ENCODE measurements at places on chromosomes 7 and 10.

DNA sequence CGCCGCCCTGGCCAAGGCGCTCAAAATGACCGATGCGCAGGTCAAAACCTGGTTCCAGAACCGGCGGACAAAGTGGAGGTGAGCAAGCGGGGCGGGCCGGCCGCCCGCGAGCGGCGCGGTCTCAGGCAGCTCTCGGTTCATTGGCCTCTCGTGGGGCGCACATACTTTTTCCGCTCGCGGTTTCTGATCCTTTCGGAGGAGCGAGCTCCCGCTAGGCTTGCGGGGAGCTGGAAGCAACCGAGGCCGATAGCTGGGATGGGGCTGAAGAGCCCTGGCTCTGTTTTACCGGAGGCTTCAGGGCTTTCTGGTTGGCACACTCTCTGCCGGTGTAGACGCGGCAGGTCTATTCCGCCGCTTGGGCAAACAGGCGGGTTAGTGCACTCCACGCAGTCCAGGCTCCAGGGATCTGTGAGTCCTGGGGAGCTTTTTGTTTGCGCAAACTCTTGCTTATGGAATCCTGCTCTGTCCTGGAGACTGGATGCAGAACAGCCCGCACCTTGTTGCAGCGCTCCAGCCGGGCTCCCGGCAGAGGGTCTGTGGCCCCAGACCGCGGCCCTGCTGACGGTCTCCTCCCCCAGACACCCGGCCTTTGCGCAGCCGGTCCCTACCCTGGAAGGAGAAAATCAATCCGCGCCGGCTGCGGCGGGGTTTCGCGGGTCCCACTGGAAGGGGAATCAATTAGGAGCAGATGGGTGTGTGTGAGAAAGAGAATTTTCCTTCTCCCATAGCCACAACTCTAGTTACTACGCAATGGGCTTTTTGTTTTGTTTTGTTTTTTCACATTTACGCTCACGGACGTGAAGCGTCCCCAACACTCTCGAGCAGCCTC is 3.4 kb downstream of the TLX1 start:
- no peak for DNase-seq

DNA sequence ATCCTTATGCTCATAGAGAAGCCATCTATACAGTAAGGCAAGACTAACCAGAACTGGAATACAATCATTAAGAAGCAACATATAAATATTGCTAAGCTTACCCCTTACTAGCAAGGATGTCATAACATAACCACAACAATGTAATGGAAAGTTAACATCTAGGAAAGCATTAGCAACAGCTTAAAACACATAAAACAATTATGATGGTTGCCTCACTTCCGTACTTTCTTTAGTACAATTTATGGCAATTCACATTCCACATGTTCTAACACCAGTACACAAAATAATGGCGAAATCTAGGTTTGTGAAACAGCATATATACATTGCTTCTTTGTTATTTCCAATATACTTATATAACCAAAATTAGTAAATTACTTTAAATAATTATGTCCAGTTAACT is 195.0 kb downstream of the AHR start:
- no peak for DNase-seq

GRCh38 chr10:130743751-130744271 is 567.7 kb downstream of the TCERG1L start:
- DNase-seq = no peak

GRCh38 chr10:16845248-16845647 is 28.0 kb upstream of the RSU1 start:
- DNase-seq = no peak

DNA sequence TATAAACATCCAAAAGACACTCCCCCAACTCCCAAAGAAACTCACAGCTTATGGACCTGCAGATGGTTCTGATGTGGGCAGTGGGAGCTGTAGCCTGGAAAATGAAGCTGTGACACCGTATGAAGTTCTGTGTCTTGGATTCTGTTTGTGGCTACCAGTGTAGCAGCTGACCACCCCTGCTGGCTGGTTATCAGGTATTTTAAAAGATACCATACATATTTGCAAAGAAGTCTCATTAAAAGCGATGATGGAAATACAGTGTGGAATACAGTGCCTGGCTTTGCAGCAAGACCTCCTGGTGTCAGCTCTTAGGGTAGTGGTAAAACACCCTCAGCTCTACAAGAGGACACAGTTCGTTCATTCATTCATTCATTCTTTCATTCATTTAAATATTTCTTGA is 194.3 kb upstream of the PRKCQ start:
- no peak for DNase-seq

DNA sequence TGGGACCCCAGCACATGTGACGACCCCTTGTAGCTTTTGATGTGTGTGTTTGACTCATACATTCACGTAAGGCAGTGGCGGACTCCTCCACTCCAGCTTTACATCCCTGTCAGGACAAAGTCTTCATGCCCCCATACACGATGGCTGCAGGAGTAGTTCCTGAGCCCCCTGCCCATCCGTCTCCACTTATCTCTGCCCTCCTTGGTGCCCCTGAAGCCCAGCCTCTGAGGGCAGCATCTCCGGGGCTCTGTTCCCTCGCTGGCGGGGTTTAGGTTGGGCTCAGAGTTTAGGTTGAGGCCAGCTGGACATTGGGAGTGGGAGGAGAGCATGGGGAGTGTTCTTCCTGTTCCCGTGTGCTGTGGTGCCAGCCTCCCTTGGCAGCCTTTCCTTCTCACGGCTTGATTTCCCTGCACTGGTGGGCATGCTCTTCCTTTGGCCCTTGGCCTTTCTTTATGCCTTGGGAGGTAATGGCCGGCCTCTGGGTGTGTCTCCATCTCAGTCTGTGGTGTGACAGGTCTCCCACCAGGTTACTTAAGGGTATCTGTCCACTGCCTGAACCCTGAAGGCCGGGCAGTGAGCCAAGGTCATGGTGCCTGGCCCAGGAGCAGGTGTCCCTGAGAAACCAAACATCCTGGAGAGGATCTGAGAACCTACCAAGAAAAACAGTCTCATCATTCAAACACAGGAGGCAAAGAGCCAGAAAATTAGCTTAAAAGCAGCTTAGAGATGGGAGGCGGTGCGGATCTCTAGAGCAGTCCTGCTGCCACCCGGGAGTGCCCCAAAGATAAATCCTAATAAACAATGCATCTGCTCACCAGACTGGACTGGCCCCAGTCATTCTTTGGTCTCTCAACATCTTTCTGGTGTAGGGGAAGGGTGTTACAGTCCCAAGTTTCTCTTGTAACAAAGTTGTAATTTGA is 85.5 kb downstream of the GLRX3 start:
- DNase-seq = no peak
